ENCODE measurements at places on chromosomes 1 and 21.

DNA sequence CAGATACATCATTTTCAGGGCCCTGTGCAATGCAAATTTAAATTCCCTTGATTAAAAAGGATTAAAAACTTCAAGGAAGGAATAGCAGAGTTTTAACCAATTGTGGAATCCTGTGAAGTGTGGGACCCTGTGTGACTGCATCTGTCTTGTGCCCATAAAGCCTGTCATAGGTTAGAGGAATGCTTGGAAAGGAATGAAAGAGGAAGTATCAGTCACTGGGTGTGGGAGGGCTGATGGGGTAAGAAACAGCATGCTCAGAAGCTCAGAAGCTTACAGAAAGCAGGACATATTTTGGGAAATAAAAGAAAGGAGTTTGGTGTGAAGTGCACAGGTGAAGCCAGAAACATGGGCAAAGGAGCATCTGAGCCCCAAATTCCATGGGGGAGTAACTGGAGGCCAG lies 150.8 kb upstream of the ETV3 start:
- no peak for DNase-seq

- no peak for DNase-seq
Measured at GRCh38 chr1:231938711-231939110, 312.1 kb downstream of the DISC1 start.

DNA sequence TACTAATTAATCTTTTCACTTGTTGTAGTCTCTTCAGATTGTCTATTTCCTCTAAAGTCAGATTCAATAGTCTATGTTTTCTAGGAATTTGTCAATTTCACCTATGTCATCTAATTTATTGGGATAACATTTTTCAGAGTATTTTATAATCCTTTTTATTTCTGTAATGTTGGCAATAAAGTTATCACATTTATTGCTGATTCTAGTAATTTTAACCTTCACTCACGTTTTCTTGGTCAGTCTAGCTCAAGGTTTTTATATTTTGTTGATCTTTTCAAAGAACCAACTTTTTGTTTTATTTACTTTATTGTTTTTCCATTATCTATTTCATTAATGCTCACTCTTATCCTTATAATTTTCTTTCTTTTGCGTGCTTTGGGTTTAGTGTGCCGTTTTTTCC lies 97.9 kb upstream of the GNG12 start:
- no peak for DNase-seq

DNA sequence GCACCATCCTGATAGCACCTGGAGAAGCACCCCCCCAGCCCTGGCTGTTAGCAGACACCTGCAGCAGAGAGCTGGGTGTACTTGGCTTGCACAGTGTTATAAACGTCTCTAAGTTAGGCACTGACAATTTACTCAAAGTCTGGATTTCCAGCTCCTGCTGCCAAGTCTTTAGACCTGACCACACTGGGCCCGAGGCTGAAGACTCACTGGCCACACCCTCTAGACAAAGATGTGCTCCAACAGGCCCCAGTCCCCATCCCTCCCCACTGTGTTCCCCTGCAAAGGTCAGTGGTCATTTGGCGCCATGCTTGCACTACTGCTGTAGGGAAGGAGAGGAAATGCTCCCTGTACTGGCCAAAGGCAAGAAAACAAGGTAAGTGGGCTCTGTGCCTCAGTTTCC lies 31.1 kb downstream of the PADI6 start:
- DNase-seq, result no peak

- no peak for DNase-seq
Measured at GRCh38 chr1:183069562-183070216, 46.5 kb downstream of the LAMC1 start.
